ENCODE measurements at places on chromosomes 4 and X.

DNA sequence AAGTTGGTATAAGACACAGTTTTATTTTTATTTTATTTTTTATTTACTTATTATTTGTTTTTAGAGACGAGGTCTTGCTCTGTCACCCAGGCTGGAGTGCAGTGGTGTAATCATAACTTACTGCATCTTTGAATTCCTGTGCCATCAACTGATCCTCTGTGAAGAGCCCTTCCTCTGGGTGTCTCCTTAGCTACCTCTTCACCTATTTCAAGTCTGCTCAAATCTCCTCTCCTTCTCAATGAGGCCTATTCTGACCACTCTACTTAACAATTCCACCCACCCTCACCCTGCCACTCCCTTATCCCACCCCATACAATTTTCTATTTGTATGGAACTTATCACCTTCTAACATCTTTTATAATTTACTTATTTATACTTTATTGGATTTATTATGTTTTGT is 183.4 kb downstream of the PPP3CA start:
- no peak for DNase-seq

DNA sequence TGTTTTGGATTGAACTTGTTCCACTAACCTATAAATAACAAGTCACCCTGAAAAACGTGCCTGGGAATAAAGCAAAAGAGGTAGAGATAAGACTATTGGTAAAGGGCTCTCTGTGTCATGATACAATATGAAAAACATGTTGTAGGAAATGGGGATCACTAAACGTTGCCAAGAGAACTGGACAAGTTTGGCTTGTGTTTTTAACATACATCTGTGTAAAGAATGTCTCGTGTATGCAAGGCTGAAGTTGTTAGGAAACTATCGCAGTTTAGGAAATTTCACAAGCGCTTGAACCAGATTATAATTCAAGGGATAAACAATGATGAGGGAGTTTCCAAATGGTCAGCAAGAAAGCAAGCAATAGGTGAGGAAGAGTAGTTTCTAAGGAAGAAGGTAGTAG is 655.8 kb downstream of the PCDH7 start:
- DNase-seq = no peak

GRCh38 chr4:79625361-79625760 is 217.3 kb upstream of the GK2 start:
- DNase-seq = no peak

GRCh38 chrX:152991123-152991522 is 2.8 kb downstream of the PNMA5 start:
- peak; percentile 24 for DNase-seq

- DNase-seq = no peak
These were observed 57.5 kb upstream of the EGFL6 start for GRCh38 chrX:13511944-13512330.

DNA sequence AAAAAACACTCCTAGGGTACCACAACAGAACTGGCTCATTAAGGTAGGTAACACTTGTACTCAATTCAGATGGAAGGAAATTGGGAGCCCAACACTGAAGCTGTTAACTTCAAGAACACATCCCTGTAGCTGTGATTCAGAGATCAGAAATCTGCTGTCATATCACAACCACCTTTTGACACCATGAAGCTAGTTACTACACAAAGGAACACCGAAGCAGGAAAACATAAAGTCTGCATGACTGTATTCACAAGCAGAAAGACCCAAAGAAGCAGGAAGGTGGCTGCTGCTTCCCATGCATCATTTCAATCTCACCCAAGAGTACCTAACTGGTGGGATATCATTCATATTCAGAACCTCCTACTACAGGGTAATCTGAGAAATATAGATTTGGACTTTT is 7.7 kb downstream of the SMIM10L2A start:
- no peak for DNase-seq

All from inflammatory macrophage treated with lipopolysaccharide for 4 hours (primary cell).